ENCODE measurements at places on chromosomes 2 and 18.

DNA sequence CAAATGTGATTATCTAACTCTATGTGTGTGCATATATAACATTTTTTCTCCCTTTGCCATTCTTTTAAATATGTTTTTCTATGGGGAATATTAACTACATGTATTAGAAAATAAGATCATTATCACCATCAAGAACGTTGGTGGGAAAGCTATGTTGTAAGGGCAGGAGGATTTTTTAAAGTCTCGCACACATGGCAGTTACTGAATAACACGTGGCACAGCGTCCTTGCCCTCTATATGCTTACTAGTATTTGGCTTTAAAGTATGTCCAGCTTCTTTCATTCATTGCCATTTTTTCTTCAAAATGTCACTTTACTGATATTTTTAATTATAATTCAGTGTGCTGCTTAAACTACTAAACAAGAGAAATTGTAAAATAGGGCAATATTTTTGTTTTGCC, 944.3 kb downstream of the SOCS6 start:
- DNase-seq: no peak

DNA sequence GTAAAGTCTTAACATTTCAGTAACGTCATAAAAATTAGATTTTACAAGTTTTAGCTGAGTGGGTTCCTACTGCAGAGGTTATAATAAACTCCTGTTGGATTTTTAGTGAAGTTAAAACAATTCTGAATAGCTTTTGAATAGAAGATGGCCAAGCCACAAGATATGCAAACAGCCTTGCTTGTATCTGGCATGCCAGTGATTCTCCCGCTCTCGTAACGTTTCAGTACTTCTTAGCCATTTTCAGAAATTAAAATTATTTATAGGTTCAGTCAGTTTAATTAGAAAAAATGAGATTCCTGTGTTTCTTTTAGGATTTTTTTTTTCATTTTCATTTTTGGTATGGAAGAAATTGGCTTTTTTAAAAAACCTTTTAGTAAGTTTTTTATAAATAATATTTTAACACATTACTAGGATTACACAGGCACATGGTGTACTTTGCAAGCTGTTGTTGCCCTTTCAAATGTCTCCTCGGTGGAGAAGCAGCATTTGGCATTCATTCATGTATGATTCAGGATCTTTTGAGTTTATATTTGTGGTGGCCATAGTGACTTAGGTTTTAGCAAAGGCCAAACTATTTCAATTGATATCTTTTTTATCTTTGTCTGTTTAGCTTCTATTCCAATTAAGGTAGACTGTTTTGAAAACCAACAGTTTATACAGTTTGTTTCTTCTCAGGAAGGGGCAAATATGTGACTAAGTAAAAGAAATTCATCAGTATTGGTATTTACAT, 30.6 kb upstream of the RND3 start:
- DNase-seq: peak; percentile 90

DNA sequence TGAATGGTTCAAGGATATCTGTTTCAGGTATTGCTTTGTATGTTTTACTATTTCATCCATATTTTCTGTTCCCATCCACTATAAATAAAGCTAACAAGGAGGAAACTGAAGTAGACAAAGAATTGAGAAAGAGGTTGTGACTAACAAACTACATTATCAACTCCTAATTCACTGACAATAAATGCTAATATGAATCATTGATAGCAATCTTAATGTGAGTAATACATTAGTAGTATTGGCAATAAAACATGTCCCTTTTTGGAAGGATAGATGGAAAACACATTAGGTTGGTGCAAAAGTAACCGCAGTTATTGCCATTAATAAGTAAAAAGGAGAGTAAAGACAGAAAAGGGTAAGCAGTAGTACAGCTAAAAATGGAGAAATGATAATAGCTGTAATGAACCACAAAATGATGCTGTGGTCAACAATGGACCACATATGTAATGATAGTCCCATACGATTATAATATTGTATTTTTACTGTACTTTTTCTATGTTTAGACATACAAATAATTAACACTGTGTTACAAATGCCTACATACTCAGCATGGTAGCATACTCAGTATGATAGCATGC, 104.7 kb downstream of the THADA start:
- no peak for DNase-seq

DNA sequence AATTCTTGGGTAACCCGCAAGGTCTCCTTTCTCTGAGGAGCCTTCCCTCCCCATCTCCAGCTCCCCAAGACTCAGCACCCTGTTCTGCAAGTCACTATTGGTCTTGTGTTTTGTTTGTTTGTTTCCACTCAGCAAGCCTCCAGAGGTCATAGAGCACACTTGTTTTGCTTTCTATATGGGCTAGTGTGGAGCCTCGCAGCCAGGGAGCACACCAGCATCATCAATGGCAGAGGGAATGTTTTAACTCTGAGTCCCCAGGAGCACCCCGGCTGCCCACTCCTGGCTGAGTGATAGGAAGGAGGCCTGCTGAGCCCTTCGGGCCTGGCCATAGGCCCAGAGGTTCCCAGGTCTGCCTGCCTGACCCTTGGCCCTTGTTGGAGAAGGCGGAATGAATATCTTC, 36.6 kb downstream of the GLI2 start:
- DNase-seq: peak; percentile 56

GRCh38 chr2:231680285-231680991, 27.9 kb upstream of the PTMA start:
- DNase-seq: no peak

DNA sequence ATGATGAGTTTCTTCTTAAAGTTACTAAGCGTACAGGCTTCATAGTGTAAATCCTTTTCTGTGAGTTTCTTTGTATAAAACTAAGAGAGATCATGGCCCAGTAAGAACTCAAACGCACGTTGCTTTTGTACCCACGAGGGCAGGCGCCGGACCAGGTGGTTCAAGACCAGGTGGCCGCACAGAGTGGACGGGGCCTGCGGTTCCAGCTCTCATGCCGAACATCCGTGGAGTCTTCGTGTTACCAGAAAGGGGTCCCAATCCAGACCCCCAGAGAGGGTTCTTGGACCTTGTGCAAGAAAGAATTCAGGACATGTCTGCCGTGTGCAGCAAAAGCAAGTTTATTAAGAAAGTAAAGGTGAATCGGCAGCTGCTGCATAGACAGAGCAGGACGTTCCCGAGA, 53.0 kb downstream of the KCNG2 start:
- DNase-seq: no peak

GRCh38 chr2:5839550-5839949, 147.4 kb downstream of the SOX11 start:
- DNase-seq: no peak

GRCh38 chr2:59025157-59025757, 784.1 kb upstream of the FANCL start:
- peak; percentile 29 for DNase-seq

- DNase-seq: no peak
Measured at GRCh38 chr2:120780402-120780801, 44.7 kb downstream of the GLI2 start.

- no peak for DNase-seq
Measured at GRCh38 chr2:190603374-190603773, 45.5 kb upstream of the NAB1 start.

- peak; percentile 18 for DNase-seq
Measured at GRCh38 chr2:19542796-19543662, 184.6 kb upstream of the OSR1 start.

DNA sequence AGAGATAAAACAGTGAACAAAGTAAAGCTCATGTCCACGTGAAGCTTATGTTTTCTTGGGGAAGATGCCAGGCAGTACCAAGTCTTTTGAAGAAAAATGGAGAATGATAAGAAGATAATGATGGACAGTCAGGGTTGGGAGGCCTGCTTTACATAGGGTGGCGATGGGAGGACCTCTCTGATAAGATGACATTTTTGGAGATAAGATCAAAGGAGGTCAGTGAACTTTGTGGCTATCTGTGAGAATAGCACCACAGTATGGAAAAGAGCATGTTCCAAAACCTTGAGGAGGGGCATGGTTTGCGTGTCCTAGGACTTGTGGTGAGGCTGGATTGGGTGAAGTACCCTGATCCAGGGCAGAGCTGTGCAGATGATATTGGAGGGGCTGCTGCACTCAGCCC, 461.7 kb upstream of the NRP2 start:
- no peak for DNase-seq

GRCh38 chr18:13546638-13547037, 179.7 kb downstream of the FAM210A start:
- DNase-seq: no peak

DNA sequence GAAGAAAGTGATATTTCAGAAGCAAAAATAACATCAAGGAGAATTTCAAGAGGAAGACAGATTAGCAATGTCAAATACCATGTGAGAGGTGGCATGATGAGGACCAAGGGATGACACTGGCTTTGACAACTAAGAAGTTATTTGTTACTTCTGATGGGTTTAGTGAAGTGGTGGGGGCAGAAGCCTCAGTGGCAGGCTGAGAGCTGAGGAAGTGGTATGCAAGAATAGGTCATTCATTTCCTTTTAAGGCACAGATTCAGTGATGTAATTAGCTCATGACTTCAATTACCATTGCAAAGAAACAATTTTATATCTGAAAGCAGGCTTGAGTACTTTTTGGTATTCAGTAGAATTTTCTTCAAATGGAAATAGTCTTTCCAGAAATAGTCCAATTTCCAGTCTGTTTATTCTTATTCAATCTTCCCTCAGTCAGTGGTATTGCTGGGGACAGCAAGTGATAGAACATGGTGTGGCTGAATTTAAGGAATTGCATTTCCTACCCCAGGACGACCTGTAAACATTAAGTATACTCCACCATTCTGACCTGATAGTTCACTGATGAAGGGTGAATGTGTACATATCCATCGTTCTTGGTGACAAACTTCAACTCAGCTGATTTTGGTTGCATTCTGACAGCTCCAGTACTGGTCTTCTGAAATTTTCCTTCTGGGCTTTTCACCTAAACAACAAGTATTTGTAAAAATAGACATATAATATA, 28.2 kb downstream of the GEMIN6 start:
- DNase-seq: no peak

GRCh38 chr18:80202264-80202998, 44.9 kb downstream of the PARD6G start:
- DNase-seq: no peak

DNA sequence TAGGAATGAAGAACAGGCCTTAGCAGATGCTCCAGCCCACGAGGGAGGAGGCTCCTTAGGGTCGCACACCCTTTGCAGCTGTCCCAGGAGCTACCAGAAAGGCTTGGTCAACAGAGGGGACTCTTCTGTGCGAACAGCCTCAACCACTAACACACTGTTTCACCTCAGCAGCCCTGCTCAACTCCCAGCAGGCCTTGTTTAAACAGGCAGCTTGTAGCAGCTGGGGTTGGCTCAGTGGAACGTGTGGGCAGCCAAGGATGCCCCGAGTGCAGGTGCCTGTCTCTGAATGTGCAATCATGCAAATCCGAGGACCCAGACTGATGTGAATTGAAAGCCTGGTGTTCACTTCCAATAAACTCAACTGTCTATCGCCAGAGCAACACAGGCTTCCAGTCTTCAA, 88.7 kb upstream of the CXCR4 start:
- no peak for DNase-seq

- peak; percentile 33 for DNase-seq
Measured at GRCh38 chr2:67208887-67209500, 188.1 kb upstream of the ETAA1 start.

DNA sequence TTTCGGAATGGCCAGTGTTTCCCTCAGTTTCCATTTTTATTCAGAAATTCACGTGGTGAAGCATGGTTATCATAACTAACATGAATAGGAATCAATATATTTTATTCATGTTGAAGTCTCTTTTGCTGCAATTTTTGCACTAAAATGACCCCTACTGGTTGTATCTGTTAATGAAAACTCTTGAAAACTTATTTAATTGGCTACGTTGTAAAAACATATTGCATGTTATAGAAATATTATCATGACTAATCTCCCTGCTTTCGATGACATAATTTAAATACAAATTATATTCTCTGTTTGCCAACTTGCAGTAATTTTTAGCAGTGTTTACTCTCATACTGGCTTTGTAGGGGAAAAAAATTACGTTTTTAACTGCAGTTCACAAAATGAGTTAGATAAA, 3.5 kb downstream of the CRIM1 start:
- DNase-seq: no peak

GRCh38 chr18:44119607-44120006, 561.1 kb upstream of the SETBP1 start:
- DNase-seq: peak; percentile 17

DNA sequence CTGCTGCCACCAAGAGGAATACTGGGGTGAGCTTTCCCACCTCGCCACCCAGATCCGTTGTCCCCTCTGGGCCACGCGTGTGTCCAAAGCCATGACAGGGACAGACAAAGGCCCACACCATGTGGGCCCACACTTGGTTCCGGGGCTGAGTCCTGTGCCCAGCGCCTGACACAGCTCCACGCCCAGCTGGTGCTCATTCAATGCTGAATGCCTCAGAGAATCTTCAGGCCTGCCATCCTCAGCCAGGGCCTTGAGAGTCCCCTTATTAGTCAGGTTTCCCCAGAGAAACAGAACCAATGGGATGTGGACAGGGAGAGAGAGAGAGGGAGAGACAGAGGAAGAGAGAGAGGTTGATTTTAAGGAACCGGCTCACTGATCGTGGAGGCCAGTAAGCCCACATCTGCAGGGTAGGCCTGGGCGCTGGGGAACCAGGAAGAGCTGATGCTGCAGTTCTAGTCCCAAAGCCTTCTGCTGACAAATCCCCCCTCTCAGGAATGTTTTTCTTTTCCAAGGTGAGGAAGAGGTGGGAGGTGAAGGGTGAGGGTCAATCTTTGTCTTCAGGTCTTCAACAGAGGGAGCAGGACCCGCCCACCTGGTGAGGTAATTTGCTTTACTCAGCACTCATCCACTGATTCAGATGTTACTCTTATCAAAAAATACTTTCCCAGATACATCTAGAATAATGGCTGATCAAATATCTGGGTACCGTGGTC, 10.2 kb upstream of the SPATA3 start:
- no peak for DNase-seq

DNA sequence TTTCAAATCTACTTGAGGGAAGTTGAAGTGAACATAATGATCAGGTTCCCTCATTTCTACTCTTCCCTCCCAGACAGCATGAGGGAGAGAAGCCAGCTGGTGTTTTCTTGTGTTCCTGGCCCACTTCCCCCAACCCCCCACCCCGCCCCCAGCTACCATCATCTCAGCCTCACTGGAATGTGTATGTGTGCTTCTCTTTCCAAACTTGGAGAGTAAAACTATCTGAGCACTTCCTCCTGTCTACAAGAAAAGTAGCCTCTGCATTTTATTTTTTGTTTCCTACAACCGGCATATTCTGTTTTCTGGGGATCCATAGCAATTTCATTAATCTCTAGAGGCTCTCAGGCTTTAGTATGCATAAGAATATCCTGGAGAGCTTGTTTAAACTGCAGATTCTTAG, 53.6 kb upstream of the GRHL1 start:
- DNase-seq: peak; percentile 40

DNA sequence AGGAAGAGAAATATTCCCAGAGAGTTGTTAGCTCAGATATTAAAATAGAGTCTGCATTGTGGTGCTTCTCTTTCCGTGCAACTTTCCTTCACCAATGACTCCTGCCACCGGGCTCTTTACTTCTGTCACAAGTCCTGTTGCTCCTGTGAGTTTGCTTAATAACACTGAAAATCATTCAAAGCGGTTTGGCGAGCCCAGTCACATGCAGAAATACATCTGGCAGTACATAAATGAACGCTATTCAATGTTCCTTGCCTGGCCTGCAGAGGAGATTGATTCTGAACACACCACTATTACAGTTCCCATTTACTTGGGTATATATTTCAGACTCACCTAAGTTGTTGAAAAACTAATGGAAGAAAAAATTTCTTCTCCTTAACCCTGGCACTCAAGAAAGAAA, 276.6 kb downstream of the ZNF521 start:
- no peak for DNase-seq

Measured in iris pigment epithelial cell (primary cell).